ENCODE measurements at places on chromosomes 12 and 14.

DNA sequence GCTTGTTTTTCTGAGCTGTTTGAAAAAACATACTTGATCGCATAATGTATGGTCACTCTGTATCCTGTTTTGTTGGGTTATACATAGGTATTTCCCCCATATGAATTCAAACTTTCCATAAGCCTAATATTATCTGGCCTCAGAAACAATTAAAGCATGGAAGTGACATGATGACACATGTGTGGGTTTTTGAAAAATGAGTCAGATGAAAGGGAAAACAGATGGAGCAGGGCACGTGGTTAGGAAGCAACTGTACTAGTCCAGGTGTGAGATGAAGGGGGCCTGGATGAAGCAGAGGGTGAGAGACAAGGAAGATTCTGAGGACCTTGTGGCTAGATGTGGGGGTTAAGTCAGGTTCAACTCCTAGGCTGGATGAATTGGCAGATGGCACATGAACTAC is 92.7 kb upstream of the DNM1L start:
- no peaks in the 10 kb centered on the region for H3K27me3 ChIP-seq
- H3K36me3 ChIP-seq = no peaks in the 10 kb centered on the region
- peaks cover 69% of the 10 kb centered on the region for H3K4me1 ChIP-seq
- H3K27ac ChIP-seq = no peak overlapping the region
- no peak overlapping the region for H3K4me3 ChIP-seq

DNA sequence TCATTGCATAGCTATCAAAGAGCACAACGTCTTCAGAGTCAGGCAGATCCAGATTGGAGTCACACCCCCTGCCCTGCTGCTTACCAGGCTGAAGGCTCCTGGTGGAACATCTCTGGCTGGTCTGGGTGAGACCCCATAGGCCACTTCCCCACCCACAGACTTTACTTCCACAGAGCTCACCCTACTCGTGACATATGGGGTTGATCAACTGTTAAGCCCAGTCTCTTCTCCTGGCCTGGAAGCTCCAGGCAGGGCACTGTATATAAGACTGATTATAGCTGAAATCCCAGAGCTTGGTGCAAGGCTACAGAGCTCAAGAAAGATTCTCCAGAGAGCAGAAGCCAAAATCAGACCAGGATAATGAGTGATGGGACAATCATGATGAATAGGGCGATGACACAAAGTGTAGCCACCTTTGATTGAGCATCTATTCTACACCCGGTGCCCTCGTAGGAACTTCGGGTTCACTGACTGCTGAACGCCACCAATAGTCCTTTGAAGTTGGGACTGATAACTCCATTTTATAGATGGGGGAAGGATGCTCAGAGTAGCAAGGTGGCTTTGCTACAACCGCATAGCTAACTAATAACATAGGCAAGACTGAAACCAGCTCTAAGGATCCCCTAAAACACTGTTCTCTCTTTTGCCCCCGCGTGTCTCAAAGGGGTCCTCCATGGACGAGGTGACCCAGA is 287.8 kb downstream of the BCL11B start:
- H3K4me3 ChIP-seq = peak overlapping the region; percentile 74
- H3K4me1 ChIP-seq = peaks cover 29% of the 10 kb centered on the region
- no peaks in the 10 kb centered on the region for H3K36me3 ChIP-seq
- DNase-seq = no peak
- peak overlapping the region; percentile 84 for H3K27ac ChIP-seq

DNA sequence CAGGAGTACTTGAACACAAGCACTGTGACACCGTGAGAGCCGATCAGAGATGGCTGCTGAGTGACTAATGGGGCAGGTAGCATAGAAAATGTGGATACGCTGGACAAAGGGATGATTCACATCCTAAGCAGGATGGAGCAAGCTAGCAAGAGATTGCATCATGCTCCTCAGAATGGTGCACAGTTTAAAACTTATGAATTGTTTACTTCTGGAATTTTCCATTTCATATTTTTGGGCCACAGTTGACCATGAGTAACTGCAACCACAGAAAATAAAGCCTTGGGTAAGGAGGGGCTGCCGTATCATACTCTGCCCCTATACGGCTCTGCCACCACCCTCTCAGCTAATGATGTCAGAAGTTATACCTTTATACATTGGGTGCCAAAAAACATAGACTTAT is 23.3 kb upstream of the MARK3 start:
- no peak for DNase-seq
- H3K27me3 ChIP-seq = peaks cover 6% of the 10 kb centered on the region
- H3K27ac ChIP-seq = peak overlapping the region; percentile 71
- peaks cover 26% of the 10 kb centered on the region for H3K36me3 ChIP-seq
- H3K4me3 ChIP-seq = no peak overlapping the region

DNA sequence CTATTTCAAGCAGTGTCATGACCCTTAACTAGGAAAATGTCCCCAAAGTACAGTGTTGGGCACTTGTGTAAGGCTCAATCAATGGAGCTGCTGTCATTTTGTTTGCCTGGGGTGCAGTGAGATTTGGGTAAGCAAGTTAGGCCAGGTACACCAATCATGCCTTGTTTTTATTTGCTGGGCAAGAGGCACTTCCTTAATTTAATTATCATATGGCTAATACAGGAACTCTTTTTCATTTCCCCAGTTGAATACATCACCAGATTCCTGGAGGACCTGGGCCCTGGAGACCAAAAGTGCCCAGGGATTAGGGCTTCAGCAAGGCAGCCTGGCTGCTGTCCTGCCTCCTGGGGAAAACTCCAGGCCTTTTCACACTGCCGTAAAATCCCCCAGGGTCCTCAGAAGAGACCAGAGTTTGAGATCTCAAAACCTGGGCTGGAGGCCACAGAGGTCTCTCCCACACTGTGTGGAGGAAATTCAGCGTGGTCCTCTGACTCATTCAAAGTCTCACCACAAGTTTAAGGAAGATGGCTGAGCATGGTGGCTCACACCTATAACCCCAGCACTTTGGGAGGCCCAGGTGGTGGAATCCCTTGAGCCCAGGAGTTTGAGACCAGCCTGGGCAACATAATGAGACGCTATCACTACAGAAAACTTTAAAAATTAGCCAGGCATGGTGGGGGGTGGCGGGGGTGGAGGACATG is 28.4 kb upstream of the FOXN3 start:
- H3K4me3 ChIP-seq = peak overlapping the region; percentile 40
- H3K27me3 ChIP-seq = no peaks in the 10 kb centered on the region
- H3K36me3 ChIP-seq = peaks cover 2% of the 10 kb centered on the region
- DNase-seq = peak; percentile 39

DNA sequence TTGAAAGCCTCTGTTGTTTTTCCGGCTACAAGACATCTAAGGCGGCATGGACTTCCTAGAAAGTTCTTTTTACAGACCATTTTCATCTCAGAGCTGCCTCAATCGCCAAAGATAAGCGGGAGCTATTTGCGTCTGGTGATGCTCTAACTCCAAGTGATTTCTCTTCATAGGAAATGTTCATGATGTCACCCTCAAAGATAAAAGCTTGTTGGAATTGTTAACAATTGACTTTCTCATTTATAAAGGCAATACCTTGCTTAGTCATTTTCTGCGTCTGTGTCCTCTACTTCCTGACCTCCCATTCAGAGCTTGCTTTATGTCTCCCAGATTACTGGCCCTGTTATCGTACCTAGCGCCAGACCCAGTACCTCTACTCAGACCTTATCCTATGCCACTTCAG is 259.0 kb upstream of the G2E3 start:
- H3K36me3 ChIP-seq = no peaks in the 10 kb centered on the region
- H3K27me3 ChIP-seq = peaks cover 14% of the 10 kb centered on the region
- H3K4me1 ChIP-seq = no peaks in the 10 kb centered on the region
- H3K27ac ChIP-seq = no peak overlapping the region

DNA sequence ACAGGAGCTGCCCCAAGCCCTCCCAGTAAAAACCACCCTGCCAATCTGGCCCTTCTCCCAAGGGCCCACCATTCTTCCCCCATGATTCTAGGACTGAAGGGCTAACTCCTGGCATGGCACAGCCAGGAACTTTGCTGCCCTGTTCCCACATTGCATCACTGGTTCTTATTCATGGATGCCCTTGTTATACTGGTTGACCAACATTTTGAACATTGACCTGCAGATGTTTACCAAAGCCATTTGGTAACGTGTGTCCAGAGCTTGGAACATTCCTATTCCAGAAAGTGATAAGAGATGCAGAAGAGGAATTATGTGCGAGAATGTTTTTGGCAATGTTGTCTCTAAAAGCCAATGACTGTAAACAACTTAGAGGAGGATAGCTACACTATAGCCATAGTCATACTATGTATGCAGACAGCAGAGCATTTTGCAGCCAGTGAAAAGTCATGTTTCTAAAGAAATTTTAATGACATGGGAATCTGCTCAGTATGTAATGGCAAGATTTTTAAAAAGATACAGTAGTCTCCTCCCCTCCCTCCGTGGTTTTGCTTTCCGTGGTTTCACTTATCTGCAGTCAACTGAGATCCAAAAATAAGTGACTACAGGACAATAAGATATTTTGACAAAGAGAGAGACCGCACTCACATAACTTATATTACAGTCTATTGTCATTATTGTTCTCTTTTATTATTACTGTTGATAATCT is 108.8 kb downstream of the DAAM1 start:
- no peak for DNase-seq
- H3K36me3 ChIP-seq = no peaks in the 10 kb centered on the region
- no peaks in the 10 kb centered on the region for H3K27me3 ChIP-seq
- no peak overlapping the region for H3K27ac ChIP-seq
- H3K4me3 ChIP-seq = no peak overlapping the region
- peaks cover 9% of the 10 kb centered on the region for H3K4me1 ChIP-seq

GRCh38 chr14:31047503-31047902 is 21.3 kb upstream of the STRN3 start:
- peaks cover 10% of the 10 kb centered on the region for H3K4me1 ChIP-seq
- no peaks in the 10 kb centered on the region for H3K36me3 ChIP-seq
- H3K4me3 ChIP-seq = no peak overlapping the region
- H3K27ac ChIP-seq = no peak overlapping the region
- H3K27me3 ChIP-seq = no peaks in the 10 kb centered on the region

- no peak for DNase-seq
- no peaks in the 10 kb centered on the region for H3K36me3 ChIP-seq
- no peak overlapping the region for H3K4me3 ChIP-seq
- H3K27me3 ChIP-seq = no peaks in the 10 kb centered on the region
- no peaks in the 10 kb centered on the region for H3K4me1 ChIP-seq
Observed at GRCh38 chr12:18953505-18953904, 176.0 kb upstream of the PLEKHA5 start.

- no peak for DNase-seq
- no peak overlapping the region for H3K27ac ChIP-seq
- peaks cover 8% of the 10 kb centered on the region for H3K36me3 ChIP-seq
- H3K4me3 ChIP-seq = no peak overlapping the region
- no peaks in the 10 kb centered on the region for H3K27me3 ChIP-seq
Observed at GRCh38 chr12:66119870-66120241, 10.7 kb downstream of the LLPH start.

GRCh38 chr12:122870867-122871664 is 24.9 kb downstream of the VPS37B start:
- H3K4me3 ChIP-seq = peak overlapping the region; percentile 72
- peaks cover 18% of the 10 kb centered on the region for H3K36me3 ChIP-seq
- DNase-seq = no peak
- no peak overlapping the region for H3K27ac ChIP-seq
- peaks cover 36% of the 10 kb centered on the region for H3K27me3 ChIP-seq

DNA sequence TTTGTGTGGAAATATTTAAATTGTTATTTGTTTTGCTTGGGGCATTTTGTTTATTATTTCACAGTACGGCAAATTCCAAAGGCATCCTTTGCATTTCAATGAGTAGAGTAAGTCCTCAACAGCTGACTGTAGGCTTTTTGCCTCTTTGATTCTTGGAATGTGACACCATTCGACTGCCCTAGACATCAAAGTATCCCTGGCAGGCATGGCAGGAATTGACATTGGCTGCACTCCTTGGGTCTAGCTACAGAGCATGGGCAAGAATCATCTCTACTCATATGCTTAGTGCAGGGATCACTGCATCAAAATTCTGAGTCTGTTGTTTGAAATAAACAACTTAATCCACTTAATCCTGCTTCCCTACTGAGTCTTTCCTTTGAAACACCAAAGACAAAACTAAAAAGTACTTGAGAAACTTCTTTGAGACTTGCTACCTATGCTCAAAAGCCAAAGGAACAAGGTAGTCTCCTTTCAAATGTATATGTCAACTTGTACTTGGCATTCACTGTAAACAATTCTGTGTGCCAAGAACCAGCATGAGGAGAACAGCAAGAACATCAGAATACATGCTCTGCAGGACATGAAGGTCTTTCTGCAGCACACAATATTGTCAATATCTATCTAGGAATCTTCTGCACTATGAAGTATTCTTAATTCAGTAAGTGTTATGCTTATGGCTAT is 1569.0 kb upstream of the FLRT2 start:
- H3K4me3 ChIP-seq = no peak overlapping the region
- DNase-seq = no peak

GRCh38 chr12:131963381-131963780 is 13.6 kb downstream of the EP400 start:
- H3K27me3 ChIP-seq = no peaks in the 10 kb centered on the region
- H3K36me3 ChIP-seq = peaks cover 2% of the 10 kb centered on the region
- peak overlapping the region; percentile 84 for H3K27ac ChIP-seq
- peak overlapping the region; percentile 10 for H3K4me3 ChIP-seq
- peaks cover 58% of the 10 kb centered on the region for H3K4me1 ChIP-seq

Data from activated T-cell treated with anti-CD3 and anti-CD28 coated beads, Interleukin-2, amount 50 U/mL, for 72 hours (primary cell).